ENCODE measurements at places on chromosomes 12 and 14.

DNA sequence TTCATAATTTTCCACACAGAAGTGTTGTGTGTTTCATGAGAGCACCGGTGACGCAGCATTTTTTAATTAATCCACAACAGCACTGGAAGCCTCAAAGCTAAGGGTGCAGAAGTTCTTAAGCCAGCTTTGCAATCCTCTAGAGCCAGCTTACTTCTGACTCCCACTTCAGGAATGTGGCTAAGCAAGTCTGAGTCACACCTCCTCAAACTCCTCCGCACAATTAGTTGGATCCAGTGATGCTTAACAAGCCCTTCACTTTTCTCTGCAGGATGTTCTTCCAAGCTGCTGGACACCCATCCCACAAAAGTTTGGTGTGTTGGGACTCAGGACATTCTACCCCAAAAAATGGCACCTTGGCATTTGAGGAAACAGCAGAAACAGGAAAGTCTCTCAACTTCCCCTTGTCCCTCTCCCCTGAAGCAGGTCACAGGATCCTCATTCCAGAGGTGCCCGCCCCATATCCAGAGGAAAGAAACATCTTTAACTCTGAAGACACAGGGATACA is 210.0 kb downstream of the PPM1H start:
- DNase-seq: no peak

DNA sequence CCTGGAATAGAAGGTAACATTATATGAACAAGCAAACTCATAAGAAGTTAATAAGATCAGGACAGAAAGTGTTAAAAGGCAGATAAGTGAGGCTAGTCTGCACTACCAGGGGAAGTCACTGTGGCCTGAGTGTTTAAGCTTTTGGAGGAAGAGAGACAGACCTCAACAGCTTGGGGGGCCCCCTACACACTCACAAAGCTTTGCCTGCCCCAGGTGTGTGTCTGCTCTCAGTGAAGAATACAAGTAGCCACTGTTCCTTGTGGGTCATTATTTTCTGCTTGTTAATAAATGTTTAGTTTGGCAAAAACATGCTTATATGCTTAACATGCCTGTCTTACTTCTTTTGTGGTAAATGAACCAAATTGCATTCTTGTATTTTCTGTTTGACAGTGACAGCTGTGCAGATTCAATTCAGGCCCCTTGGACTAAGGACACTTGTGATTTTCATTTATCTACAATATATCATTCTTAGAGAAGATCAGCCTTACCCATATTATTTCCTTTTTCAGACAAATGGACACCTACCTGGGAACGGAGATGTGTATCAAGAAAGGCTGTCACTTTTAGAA is 50.7 kb upstream of the C12orf71 start:
- DNase-seq: no peak

GRCh38 chr14:89165189-89166181 is 251.5 kb downstream of the FOXN3 start:
- DNase-seq: peak; percentile 73

- no peak for DNase-seq
These were observed 16.1 kb downstream of the EML1 start for GRCh38 chr14:99809360-99809759.

DNA sequence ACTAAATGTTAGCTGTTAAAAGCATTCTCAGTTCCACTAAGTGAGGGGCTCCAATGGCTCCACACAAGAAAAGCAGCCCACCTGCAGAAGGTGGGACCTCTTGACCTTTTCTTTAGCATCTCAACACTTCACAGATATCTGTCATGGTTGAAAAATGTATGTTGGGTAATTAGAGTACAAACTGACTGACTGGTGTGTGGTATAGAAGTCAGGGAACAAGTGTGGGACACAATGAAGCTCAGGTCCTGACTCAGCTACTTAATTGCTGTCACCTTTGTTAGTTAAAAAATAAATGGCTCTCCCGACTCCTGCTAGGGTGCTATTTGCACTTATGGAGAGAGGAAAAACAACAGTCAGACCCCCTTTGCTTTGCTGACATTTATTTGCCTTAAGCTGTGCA is 299.0 kb downstream of the TTC6 start:
- DNase-seq: no peak

Data from KG1 (cell line).